ENCODE measurements at places on chromosomes 11 and 22.

GRCh38 chr11:117879516-117880480 is 3.3 kb upstream of the FXYD6 start:
- DNase-seq: no peak

DNA sequence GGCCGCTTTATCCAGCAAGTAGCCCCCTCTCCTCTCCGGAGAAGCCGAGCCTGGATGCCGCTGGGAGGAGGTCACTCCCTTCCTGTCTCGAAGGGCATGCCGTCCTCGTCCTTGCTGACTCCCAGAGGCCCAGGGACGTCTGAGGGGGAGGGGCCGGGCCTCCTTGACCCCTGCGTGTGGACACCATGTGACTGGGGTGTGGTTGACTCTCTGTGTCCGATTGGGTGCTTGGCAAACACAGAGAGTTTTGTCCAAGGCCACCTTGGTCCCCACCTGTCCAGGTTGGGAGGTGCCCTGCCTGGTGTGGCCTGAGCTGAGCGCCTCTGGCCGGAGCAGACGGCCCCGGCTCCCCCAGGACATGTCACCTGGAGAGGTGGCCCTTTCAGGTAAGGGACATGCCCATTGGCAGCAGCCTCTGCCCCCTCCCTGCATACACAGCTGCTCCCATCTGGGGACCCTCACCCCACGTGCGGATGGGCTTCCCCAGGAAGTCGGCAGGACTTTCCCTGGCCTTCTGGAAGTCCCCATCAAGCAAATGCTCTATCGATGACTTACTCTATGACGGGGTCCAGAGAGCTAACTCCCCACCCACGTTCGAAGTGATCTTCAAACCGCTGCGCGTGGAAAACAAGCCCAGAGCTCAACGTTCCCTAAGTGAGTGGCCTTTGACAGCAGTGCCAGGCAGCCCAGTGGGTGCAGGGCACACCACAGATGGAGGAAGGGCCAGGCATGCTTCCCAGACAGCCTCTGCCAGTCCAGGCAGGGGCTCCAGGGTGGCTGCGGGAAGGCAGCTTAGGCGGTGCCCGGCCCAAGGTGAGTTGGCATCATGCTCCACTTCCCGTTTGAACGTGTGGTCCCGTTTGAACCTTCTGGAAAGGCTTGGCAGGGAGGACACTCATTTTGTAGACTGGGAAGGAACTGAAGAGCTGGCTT is at the start of gene SMIM38:
Gene SMIM38 (plus strand): TSS at position 634 of the 933 bp plus-strand sequence. CDS start 1,912 bp downstream, outside the sequence.
- DNase-seq: no peak

DNA sequence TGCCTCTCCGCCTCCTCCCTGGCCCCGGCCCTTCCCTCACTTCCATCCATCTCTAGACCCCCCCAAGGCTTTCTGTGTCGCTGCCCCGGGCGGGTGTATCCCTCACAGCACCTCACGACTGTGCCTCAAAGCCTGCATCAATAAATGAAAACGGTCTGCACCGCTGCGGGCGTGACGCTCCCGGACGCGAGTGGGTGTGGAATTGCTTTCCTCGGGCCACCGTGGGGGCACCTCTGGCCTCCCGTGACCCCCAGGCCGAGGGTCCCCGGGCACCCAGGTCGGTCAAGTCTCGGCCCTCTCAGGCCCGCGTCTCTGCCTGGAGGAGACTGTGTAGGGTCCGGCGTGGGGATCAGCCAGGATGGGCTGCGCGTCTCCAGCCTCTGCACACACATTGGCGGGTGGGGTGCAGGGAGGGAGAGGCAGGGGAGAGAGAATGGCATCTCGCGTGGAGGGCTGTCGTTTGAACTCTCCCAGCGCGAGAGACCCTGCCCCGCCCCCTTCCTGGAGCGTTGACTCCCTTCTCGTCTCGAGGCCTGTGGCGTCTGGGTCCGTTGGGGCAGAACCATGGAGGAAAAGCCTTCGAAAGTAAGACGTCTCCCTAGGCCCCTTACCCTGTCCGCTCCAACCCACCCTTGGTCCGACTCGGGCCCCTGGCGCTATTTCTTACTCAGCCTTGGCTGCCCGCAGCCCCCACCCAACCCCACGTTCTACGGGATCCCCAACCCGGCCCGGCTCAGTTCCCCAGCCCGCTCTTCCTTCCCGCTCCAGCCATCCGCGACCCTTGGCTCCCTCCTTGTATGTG is at the start of gene CATSPERZ:
Gene CATSPERZ (plus strand): TSS at position 512 of the 802 bp plus-strand sequence. CDS start 53 bp downstream, at position 565.
- no peak for DNase-seq

DNA sequence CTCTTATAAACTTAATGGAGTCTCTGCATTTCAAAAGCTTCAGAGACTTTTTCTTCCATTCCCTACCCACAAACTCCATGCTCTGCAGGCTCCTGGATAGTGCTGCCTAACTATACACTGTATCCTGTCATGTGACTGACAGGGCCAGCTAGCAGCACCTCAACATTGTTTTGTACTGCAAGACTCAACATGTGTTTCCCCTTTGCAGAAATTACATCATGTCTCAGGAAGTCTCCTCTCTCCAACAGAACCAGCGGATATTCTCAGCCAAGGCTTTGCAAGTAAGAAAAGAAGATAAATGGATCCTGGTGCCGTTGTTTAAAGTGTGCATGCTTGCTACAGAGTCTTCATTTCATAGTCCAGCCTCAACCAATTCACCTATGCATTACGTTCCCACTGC is 164.0 kb upstream of the UBASH3B start:
- no peak for DNase-seq

- DNase-seq: no peak
Observed at GRCh38 chr11:79067352-79067679, 373.5 kb downstream of the TENM4 start.

- DNase-seq: no peak
Observed at GRCh38 chr11:69640995-69641581, at the start of gene CCND1. Gene CCND1 (plus strand): TSS chr11:69641156. CDS start chr11:69641314, 158 bp downstream.
